ENCODE measurements at places on chromosomes 3 and 15.
A peak's percentile ranks its signal among the peaks of the same experiment; 100 is the strongest.

- peak; percentile 54 for DNase-seq
Measured at GRCh38 chr3:192830291-192831110, 87.2 kb downstream of the MB21D2 start.

DNA sequence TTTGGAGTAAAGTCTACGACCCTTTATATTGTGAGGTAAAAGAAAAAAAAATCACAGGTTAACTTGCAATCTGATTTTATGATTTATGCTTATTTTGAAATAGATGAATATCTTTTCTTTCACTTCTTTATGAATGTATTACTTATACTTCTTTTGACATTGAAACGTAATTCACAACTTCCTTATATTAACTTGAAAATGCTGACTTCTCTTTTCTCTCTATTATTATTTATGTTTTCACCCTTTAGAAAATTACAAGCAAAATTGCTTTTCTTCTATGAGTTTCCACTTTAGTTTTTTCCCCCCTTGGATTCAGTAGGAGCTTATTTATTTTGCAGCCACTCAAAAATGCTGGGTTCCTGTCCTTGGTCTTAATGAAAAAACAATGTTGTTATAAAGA lies 25.4 kb downstream of the ACP3 start:
- DNase-seq = no peak

DNA sequence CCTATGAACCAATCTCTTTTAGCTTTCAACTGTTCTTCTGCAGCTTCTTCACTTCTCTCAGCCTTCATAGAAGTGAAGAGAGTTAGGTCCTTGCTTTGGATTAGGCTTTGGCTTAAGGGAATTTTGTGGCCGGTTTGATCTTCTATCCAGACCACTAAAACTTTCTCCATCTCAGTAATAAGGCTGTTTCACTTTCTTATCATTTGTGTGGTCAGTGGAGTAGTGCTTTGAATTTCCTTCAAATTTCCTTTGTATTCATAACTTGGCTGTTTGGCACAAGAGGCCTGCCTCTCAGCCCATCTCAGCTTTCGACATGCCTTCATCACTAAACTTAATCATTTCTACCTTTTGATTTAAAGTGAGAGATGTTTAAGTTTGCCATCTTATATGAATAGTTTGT lies 21.7 kb downstream of the DZIP1L start:
- DNase-seq = no peak

DNA sequence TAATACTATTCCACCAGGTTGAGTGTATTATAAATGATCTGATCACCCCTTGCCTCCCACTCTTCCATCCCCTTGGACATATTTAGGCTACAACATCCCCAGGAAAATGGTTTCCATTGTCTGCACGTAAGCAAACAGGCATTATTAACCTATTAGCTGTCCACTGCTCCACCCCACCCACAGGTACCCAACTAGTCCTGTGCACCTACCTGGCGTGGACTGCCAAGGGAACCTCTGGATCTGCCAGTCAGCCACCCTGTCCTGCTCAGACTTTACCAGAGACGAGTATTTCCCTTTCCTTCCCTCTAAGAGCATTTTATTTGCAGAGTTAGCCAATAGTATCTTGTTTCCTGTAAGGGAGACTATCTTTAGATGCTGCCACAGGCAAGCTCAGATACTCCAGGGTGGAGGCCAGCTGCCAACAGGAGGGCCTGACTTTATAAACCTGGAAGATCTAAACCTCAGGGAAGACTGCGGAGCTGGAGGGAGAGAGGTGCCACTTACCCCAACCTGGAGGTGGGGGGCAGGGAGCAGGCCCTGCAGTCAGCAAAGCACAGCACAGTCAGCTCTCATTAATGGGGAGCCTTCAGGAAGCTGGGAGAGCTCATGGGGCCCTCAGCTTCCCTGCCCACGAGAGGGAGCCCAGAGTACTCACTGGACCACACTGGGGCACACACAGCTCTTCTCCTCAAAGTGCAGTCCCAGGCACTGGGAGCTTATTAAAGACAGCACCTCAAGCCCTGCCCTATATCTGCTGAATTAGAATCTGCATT lies at the start of gene CX3CR1:
Gene CX3CR1, minus strand, starts transcription at position 292 of the 773 bp plus-strand sequence. CDS start 13,527 bp downstream, outside the sequence.
- no peak for DNase-seq

All from IMR-90 (cell line).